Mesendoderm (in vitro differentiated cells): ENCODE measurements at places on chromosomes 6 and 20.
A peak's percentile ranks its signal among the peaks of the same experiment; 100 is the strongest.

- no peak for DNase-seq
Measured at GRCh38 chr6:2639167-2639566, 111.6 kb downstream of the MYLK4 start.

- no peak for DNase-seq
Measured at GRCh38 chr6:30590509-30590908, 19.3 kb downstream of the ABCF1 start.

DNA sequence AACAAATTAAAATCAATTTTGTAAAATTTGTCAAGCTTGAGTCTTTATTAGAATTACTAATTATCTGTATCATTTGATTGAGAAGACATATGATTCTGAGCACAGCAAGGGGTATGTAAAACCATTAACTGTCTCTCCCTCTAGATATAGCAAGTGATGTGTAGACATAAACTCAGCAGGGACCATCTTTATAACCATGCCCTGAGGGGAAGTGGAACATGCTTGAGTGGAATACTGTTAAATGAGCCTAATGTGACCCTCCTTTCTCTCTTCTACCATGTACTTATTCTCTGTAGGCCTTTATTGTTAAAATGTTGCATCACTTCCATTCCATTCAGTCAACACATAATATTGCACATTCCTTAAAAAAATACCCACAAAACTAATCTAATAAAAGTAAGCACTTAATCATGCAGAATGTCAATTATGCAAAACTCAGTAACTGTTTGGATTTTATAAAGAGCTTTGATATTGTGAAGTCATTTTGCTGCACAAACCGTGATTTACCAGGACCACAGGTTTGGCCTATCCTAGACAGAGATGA, 896.6 kb upstream of the MANEA start:
- no peak for DNase-seq

GRCh38 chr6:23349521-23350147, 776.4 kb upstream of the NRSN1 start:
- DNase-seq, result no peak

DNA sequence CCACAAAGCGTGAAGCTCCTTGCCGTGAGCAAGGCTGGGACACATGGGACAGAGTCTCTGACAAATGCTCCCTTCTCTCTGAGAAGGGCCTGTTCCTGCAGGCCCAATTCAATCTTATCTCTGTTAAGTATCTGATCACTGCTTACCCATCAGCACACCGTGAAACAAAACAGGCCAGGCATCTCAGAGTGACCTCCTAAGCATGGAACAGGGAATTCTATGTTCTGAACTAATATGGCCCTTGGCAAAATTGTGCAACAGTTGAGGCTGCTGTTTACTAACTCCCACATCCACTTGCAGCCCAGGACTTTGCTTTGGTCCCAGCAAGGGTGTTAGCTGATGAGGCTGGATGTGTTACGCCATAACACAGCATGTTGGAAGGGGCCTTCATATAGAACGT, 79.2 kb downstream of the GCLC start:
- DNase-seq, result peak; percentile 13

GRCh38 chr6:78883651-78884050, 16.3 kb downstream of the IRAK1BP1 start:
- no peak for DNase-seq

- DNase-seq, result no peak
Measured at GRCh38 chr6:138415125-138415524, 11.1 kb downstream of the HEBP2 start.

DNA sequence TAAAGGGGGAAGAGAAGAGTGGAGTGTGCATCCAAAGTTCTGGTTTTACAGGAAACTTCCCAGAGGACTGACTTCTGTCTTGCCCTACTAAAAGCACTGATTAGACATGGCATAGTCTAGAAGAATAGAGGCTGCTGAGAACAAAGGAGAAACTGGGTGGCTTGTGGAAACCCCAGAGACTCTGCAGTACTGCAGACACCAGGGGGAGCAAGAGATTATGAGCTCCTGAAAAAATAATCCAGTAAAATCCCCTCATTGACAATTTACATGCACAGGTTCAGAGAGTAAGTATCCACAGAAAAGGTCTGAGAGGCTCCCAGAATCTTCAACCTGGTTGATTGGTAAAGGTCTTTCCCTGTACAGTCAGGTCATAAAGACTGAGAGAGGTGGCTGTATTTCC, 48.7 kb upstream of the CLVS2 start:
- peak; percentile 67 for DNase-seq

DNA sequence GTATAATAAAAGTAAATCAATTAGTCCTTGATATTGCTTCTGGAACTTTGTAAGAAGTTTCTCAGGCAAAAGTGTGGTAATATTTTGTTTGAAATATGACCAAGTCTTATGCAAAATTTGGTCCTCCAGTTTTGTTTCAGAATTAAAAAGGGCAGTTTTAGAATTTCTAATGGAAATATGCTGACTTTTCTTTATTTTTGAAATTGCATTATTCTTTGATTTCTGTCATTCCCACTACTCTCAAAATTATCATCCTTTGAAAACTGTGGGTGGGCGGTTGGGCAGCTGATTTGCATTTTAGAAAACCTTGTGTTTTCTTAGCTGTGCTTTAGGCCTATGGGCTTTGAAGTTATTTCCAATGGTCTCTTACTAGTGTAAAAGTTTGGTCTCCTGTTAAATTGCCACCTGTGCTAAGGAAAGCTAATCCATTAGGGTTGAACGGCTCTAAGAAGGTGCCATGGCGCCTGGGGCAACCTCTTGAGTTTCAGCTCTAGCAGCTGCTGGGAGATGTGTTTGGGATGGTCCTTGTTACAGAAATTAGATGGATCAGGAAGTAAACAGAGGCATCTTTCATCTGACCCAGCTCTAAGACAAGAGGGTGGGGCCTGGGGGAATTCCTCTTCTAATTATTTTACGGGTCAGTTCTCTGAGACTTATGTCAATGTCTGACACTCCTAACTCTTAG, 880.8 kb upstream of the SLC35B3 start:
- no peak for DNase-seq

- no peak for DNase-seq
Measured at GRCh38 chr6:4412488-4412887, 277.1 kb upstream of the ECI2 start.

DNA sequence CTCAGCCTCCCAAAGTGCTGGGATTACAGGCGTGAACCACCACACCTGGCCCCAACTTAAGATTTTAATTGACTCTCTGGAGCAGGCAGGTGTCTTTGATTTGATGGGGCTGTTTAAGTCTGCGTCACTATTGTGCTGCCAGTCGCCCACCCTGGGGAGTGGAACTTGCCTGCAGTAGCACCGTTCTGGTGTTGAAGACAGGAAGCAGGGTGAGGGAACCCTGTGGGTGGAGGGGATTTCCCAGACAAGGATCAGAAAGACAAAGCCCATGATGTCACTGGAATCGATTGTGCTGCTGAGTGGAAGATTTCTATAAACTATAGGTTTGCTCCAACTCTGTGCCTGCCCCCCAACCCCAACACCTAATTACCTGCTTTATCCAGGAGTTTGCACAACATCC, 11.0 kb downstream of the ALDH8A1 start:
- no peak for DNase-seq

DNA sequence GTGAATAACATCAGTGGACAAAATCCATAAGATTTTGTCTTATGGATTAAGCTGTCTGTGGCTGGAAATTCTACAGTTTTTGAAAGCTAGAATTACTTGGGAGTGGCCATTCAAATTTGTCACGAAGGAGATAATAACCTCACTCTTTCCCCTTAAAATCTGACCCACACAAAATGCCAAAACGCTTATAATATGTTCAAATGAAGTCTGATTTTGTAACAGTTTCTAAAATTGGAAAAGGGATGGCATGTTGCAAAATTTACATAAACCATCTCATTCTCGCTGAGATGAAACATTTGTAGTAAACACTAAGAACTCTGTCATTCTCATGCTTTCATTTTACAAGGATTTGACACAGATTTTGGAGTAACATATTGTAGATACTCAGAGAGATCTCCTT, 112.7 kb downstream of the GJA1 start:
- no peak for DNase-seq

- DNase-seq, result no peak
Measured at GRCh38 chr20:63025534-63026331, 19.0 kb upstream of the BHLHE23 start.

DNA sequence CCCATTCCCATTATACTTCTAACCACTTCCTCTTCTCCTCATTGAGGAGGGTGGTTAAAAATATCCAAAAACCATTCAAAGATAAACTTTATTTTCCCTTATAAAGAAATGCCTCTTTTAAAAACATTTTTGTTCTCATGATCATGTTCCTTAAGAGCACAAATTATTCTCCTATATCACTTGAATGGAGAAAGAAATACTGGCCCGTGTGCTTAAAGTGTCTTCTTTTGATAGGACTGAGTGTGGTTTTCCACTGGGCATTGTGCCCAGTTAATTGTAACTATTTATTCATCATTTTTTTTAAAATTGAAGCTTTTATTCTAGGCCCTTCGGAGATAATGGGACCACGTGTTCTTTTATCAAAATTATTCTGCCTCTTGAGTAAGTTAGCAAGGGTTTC, 871.5 kb downstream of the QKI start:
- no peak for DNase-seq

- no peak for DNase-seq
Measured at GRCh38 chr20:57803508-57804005, 93.7 kb upstream of the PMEPA1 start.

GRCh38 chr6:13487122-13488014, at the start of gene GFOD1:
Gene GFOD1, minus strand, starts transcription at chr6:13487600. Its CDS starts 710 bp downstream, at chr6:13486890.
- DNase-seq, result peak; percentile 93

DNA sequence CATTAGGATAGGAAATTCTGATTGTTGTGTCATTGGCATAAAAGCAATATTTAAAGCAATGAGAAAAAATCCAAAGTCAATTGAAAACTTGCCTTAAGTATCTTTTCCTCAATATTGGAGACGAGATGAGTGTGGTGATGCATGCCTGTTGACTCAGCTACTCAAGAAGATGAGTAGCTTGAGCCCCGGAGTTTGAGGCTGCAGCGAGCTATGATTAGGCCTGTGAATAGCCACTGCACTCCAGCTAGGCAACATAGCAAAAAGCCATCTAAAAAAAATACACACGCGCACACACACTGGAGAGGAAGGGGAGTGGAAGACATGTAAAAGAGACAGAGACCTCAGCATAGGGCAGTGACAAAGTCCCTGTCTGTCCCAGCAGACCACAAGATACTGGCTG, 9.7 kb upstream of the MARCKS start:
- no peak for DNase-seq

DNA sequence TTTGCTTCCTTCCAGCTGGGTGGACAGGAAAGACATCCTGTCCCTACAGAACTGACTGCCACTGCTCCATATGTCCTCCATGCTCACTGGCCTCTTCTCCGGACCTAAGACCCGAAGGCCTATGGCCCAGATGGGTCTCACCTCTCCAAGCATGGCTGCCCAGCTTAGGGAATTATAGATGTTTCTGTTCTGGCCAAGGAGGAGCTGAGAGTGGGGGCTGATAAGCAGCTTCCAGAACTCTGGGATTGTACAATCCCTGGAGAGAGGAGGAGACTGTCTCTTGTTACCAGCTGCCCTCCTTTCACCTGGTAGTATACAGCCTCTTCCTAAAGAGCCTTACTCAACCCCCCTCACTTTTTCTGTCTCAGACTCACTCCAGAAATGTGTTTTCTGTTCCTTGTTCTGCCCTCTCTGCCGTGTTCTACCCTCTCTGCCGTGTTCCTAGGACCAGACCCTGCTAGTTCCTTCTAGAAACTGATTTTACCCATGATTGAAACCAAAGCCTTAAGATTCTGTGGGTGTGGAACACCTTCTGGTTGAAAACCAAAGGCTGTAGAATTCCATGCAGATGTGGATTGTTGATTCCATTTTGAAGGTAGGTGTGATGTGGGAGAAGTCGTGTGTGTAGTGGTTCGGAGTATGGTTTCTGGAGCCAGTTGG, 28.7 kb downstream of the ANKS1A start:
- DNase-seq, result no peak

DNA sequence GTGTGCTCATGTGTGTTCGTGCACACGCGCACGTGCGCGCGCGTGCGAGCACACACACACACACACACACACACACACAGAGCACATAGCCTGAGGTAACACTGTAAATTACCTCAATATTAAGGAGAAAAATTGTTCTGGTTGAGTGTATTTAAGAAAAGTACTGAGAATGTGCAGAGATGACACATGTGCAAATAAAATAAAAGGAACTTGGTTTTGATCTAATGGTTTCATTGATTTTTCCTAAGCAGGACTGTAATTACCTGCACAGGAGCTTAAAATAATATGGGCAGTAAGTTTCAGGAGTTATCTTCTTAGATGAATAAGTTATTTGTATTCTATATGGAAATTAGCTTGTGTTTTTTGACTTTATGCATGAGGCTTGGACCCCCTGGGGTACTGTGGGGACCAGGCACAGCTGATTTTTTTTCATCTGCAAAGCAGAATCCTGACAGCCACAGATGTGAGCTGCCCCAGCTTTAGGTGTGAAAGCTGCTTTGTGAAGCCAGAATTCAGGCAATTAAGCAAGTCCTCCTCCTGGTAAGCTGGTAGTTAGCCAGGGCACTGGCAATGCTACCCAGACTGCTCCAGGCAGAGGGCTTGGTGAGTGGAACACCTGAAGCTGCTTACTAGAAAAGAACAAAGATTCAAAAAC, 1040.6 kb upstream of the CITED2 start:
- DNase-seq, result peak; percentile 45

DNA sequence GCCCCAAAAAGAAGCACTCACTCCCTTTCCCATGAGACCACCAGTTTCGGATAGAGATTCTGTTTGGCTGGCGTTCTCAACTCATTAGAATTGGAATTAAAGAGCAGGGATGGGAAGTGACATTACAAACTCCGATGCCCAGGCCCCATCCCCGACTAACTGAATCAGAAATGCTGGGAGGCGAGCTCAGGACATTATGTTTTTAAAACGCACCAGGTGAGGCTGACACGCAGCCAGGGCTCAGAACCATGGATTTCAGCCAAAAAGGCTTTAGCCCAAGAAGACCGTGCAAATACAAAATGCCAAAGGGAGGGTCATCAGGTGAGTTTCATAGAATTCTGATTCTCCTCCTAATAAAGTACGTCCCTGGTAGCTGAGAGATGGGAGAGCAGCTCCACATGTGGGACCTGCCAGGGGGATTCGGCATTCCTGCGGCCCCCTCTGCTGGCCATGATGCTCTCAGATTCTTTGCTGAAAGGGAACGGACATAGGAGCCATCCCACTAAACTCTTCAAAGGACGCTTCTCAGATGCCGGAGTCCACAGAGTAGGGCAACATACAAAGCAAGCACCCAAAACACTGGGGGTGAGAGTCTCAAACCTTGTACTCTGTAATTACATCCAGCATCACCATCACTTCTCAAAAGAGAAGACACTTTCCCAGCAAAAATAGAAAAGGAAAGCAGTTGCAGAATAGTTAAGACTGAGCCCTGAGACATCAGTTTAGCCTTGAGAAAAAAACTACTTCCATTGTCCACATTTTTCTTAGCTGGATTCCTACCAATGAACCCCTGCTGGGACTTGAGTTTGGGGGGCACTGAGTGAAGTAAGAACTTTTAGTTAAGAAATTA, 205.2 kb downstream of the BMP7 start:
- peak; percentile 75 for DNase-seq
